ENCODE measurements at places on chromosomes 3 and 15. TPM values are rescaled to one million over a fixed set of nuclear protein-coding genes. Genes with fewer than 3 reads are reported as not detected.

The TMEM212 gene
- not detected for polyA plus RNA-seq

The GASK1A gene
- 5.8 TPM for polyA plus RNA-seq

The LIPH gene
- polyA plus RNA-seq: 0.98 TPM

The FGD5 gene
- 11.5 TPM for polyA plus RNA-seq

The TMCO5A gene
- not detected for polyA plus RNA-seq

The PTH1R gene
- 3.8 TPM for polyA plus RNA-seq

The CAMKV gene
- not detected for polyA plus RNA-seq

The SLC28A2 gene
- not detected for polyA plus RNA-seq

The SPESP1 gene
- polyA plus RNA-seq: 3.0 TPM

The MOBP gene
- 1.0 TPM for polyA plus RNA-seq
